NCI-H2029 treated with DMSO at 0.1 percent for 48 hours (cell line): ENCODE measurements at places on chromosomes 12 and 14.

- DNase-seq = no peak
Measured at GRCh38 chr14:40402957-40403356, 970.7 kb upstream of the FBXO33 start.

DNA sequence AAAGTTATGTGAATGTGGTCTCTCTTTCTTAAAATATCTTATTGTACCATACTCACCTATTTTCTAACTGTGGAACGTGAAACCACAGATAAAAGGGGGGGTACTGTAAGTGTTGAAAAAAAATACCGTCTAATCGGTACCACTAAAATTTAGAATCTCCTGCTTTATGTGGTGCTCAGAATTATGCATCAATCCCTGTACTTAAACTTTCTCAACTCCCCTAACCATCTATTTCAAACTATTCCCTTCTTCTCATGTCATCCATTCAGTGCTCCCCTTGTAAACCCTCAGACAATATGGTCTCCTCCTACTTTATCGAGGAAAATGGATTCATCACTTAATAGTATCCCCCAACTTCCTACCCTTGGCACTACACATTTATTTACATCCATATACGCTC is 23.7 kb downstream of the DEPDC4 start:
- DNase-seq = no peak

DNA sequence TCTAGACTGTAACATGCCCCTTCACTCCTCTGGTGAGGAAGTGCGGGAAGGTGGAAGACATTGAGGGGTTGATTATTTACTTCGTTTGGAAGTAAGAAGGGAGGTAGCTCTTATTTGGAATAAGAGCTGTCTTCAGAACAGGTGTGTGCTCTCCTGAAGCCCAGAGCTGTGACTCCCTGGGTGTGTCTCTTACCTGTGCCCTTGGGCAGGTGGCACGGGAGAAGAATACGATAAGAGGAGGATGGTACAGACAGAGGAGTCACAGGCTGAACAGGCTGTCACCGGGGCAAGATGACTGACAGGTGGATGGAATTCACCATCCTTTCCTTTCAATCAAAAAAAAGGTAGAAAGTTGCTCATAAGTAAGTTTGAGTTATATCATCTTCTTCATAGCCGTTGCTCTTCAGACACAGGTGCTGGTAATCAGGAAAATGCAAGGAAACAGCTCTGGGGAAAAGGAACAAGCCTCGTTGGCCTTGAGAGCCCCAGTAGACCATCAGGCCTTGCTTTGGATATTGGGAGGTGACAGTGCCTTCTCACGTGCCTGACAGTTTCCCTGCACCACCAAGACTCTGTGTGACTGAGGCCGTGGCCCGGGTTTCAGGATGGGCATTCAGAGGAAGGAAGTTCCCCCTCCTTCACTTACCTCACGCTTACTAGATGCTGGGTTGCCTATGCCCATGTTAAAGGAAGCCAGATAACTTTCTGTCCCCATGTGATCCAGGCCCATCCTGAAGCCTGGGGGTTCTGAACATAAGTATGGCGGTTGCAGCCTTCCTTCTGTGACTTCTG is 120.4 kb downstream of the ETV6 start:
- no peak for DNase-seq

- no peak for DNase-seq
Measured at GRCh38 chr12:68368327-68368726, 36.2 kb upstream of the MDM1 start.

- no peak for DNase-seq
Measured at GRCh38 chr12:99136516-99136915, 491.4 kb downstream of the APAF1 start.

DNA sequence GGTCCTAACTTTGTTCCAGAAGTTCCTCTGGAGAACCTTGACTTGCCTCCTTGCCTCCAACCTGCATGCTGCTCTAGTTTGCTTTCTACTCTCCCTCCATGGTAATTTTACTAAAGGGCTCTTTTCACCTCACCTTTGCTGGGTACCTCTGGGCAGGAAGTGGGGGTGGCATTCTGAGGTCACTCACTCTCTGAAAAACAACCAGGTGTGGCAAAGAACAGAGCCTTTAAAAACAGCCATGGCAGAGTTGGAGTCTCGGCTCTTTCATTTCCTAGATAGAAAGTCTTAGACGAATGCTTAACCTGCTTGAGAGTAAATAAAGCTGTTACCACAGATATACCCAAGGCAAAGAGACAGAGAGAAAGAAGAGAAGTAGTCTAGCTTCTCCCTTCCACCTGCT is 827.9 kb downstream of the BCL11B start:
- no peak for DNase-seq

DNA sequence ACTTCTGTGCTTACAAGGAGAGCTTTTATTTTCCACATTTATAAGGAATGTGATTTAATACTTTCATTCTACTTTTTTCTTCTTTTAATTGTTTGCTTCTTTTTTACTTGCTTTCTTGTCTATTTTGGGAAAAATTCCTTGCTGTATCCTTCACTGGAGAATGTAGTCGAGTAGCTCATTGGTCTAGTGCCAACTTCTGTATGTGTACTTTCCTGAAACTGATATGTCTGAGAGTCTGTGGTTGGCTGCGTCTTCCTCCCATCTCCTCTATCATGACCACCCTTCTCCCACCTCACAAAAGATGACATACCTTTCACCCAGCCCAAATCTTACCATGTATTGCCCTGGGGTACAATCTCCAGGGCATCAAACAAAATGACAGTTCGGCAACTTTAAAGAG is 51.8 kb downstream of the MSRB3 start:
- DNase-seq = no peak

- no peak for DNase-seq
Measured at GRCh38 chr14:62897771-62898170, 147.5 kb downstream of the KCNH5 start.

- no peak for DNase-seq
Measured at GRCh38 chr14:24804552-24805212, 170.7 kb upstream of the GZMB start.

- DNase-seq = peak; percentile 65
Measured at GRCh38 chr14:37232907-37233481, 35.3 kb downstream of the MIPOL1 start.

GRCh38 chr14:33810308-33810707 is 140.6 kb downstream of the EGLN3 start:
- peak; percentile 91 for DNase-seq

GRCh38 chr14:89720741-89721729 is 233.5 kb downstream of the EFCAB11 start:
- DNase-seq = no peak

- DNase-seq = no peak
Measured at GRCh38 chr12:116065606-116066005, 211.9 kb downstream of the MED13L start.

GRCh38 chr12:109706747-109707469 is 6.7 kb upstream of the FAM222A start:
- DNase-seq = no peak

- no peak for DNase-seq
Measured at GRCh38 chr14:31018057-31018645, 7.3 kb upstream of the AP4S1 start.

- DNase-seq = no peak
Measured at GRCh38 chr14:70782361-70782760, 27.0 kb downstream of the MAP3K9 start.

- no peak for DNase-seq
Measured at GRCh38 chr12:14950982-14951746, 10.2 kb downstream of the ARHGDIB start.

DNA sequence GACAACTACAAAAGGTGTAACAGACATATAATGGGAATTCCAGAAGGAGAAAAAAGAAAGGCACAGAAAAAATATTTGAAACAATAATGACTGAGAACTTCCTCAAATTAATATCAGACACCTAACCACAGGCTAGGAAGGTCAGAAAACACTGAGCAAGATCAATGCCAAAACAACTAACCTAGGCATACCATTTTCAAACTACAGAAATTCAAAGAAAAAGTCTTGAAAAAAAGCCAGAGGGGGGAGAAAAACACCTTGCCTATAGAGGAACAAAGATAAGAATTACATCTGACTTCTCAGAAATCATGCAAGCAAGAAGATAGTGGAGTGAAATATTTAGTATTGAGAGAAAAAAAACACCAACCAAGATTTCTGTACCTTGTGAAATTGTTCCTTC is 77.8 kb downstream of the RIN3 start:
- no peak for DNase-seq

DNA sequence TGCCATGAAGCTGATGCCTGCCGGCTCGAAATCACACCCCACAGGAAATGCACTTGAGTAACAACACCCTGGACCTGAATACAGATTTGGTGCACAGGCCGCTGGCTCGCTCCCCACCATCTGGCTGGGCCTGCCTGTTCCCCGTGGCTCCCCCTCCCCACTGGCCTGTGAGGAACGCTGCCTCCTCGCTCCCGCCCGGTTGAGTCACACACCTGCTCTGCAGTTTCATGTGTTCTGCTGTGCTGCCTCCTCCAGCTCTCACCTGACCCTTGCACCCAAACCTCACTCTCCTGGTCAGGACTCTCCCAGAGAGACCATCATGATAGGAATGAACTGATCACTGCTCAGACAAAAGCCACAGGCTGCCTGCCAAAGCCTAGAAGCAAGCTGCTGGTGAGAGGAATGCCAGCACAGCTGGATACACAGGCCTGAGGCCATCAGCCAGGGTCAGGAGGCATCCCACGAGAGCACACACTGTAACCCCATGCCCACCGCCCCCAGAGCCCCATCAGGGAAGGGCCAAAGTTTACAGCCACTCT is 3.8 kb upstream of the SIVA1 start:
- no peak for DNase-seq

DNA sequence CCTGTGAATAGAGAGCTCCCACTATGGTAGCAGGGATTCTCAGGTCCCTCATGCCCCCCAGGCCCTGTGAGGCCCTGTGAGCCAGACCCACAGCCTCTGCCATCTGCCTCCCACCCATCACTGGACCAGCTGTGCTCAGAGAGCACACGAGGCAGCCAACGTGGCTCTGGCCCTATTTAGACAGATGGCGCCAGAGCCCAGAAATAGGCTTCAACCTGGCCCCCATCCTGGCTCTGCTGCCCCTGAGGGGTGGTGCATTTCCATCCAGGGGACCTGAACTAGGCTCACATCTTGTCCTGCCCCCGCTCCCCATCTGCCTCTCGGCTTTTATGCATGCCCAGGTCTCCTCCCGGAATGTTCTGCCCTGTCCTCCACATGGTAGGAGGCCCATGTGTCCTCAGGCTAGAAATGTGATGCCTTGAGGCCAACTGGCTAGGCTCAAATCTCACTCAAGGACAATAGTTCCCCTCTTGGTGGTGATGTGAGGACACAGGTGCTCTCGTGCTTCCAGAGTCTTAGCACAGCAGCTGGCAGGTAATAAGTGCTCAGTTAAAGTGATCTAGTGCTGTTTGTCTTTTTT is 18.9 kb downstream of the TMEM63C start:
- DNase-seq = no peak

- no peak for DNase-seq
Measured at GRCh38 chr12:51921017-51921725, 13.9 kb downstream of the ACVRL1 start.

- DNase-seq = no peak
Measured at GRCh38 chr12:60257063-60257462, 661.2 kb downstream of the SLC16A7 start.

- DNase-seq = no peak
Measured at GRCh38 chr12:4587108-4587507, 25.1 kb downstream of the DYRK4 start.
